ENCODE measurements at places on chromosomes 2 and 18. TPM values are rescaled to one million over a fixed set of nuclear protein-coding genes. Genes with fewer than 3 reads are reported as not detected.

LTBP1 gene
- total RNA-seq: 22.1 TPM

ASPRV1 gene
- under 0.01 TPM for total RNA-seq

UGT1A4 gene
- total RNA-seq: not detected

DNA sequence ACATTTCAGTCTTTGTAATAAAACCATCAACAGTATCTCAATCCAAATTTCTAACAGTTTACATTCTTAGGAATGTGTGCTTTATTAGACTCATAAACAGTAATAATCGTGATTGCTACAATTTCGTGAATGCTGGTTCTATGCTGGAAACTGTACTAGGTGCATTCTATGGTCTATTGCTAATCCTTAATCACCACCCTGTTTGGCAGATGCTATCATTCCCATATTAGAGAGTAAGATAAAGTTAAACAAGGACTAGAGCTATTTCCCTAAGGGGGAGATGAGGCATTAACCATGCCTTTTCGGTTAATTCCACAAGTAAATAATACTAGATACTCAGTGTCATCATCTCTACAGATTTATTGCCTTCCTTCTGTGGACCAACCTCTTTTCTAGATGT, 244.0 kb downstream of the PAX3 start:
- DNase-seq: no peak

CDKL4 gene
- 0.25 TPM for total RNA-seq

DNA sequence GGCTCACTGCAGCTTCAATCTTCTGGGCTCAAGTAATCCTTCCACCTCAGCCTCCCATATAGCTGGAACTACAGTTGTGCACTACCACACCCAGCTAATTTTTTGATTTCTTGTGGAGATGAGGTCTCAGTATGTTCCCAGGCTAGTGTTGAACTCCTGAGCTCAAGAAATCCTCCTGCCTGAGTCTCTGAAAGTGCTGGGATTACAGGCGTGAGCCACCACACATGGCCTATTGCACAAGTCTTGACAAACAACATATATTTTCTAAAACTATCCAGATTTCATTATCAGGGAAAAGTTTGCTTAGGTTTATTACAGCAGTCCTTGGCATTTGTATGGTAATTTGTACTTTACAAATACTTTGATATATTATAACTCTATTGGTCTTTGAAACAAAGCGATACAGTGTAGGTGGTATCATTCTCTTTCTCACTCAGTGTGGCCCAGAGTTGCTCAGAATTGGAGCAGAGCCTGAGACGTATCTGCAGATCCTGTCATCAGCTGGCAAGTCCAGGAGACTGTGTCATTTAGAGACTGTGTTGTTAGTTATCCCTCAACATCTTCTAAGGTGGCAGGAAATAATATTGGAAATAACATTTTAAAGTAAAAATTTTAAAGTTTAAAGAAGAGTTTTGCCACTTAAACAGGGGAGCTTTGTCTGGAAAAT, 41.4 kb downstream of the PDK1 start:
- no peak for DNase-seq

CAPN14 gene
- total RNA-seq: under 0.01 TPM

DNA sequence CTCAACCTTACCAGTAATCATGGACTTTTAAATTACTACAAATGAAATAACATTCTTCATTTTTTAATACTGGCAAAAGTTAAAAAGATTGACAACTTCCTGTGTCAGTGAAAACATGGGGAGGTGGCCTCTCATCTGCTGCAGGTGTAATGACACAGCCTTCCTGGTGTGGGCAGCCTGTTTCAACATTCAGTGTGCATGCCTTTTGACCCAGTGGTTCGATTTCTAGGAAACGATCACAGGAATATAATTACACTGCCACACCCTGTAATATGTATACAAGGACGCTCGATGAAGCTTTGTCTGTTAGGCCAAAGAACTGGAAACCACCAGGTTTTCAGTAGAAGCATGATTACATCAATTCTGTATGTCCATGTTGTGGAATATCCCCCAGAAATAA, 68.7 kb downstream of the MTHFD2 start:
- DNase-seq: peak; percentile 49

DNA sequence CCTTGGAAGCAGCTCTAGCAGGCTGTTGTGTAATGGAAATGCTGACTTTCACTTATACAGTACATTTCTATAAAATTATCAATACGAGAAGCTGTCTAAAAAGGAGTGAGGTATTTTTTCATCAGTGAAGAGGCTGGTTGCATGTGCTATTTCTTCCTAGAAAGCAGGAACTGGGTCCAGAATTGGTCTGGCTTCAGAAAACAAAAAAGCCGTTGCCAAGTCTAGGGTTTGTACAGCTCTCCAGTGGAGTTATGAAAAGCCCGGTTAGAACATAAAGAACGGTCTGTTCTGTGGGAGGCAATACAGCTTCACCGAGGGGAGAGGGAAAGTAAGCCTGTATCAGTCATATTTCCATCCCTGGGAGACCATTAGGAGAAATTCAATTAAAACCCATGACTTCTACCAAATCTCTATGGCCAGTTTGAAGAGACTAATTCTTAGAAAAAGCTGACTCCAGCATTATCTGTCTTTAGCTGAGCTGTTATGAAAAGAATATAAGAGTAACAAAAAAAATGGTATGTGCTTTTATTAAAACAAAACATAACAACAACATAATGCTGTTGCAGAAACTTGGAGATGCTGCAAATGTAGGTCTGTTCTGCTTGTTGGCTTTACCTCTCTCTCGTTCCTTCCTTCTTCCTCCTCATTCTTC, 217.0 kb downstream of the CMPK2 start:
- no peak for DNase-seq

- no peak for DNase-seq
Observed at GRCh38 chr18:79848579-79849327, 51.0 kb downstream of the KCNG2 start.

- DNase-seq: no peak
Observed at GRCh38 chr2:47160211-47160610, 5.1 kb upstream of the STPG4 start.

DNA sequence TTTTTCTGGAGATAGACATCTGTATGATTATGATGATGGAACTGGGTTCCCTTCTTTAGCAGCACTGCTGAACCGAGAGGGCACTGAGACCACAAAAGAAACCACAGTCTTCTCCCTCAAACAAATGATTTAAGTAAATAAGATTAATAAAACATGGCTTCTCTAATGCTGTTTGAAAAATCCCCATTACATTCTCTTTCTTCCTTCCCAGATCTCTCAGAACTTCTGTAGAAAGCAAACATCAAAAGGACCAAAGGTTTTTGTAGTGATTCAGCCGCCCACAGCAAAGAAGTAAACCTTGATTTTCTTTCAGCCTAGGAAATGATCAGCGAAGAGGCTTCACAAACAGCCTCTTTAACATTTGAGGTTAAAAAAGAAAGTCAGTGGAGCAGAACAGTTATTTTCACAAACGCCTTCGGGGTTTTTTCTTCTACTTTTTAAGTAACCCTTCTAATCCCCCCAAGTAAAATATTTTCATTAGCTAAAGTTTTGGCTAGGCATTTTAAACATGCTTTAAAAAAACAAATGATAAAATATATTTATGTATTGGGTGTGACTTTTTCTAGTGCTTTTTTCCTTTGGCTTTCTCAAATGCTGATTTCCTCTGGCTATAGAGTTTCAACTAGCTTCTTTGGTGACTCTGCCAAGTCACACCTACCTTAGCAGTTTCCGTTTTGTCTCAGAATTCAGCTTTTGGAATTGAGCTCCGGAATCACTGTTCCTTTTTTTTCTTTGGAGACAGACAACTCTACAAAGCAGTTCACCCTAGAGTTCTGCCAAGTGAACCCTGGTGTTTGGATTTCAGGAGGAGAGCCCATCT, 89.6 kb downstream of the UPP2 start:
- no peak for DNase-seq

SATB2 gene
- total RNA-seq: 0.26 TPM

- DNase-seq: peak; percentile 44
Observed at GRCh38 chr18:9337873-9338272, 3.3 kb downstream of the TWSG1 start.

RAMP1 gene
- total RNA-seq: not detected

GRCh38 chr2:6653281-6653750, 212.4 kb downstream of the CMPK2 start:
- DNase-seq: no peak

DNA sequence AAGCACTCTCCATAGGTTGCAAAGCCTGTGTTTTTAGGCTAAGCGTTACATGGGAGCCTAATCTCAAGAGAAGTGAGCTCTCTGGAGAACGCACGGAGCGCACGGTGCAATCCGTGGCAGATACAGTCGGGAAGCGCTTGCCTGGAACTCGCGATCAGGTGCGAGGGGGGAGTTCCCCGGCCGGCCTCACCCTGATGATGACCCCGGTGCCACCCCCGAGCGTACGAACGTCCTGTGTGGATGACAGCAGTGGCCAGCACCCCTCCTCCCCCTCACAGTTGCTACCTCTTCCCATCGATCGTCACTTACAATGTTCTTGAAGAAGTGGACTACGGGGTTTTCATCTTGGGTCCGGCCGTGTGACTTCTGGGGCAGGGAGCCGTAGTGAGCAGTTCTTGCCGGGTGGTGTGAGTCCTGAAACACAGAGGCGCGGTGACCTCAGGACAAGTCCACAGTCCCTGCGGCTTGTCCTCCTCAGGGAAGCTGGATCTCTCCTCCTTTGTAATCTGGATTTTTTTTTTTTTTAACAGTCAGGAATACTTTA, 142.9 kb downstream of the MBP start:
- DNase-seq: no peak

- no peak for DNase-seq
Observed at GRCh38 chr2:33084433-33084832, 137.7 kb downstream of the LTBP1 start.

DNA sequence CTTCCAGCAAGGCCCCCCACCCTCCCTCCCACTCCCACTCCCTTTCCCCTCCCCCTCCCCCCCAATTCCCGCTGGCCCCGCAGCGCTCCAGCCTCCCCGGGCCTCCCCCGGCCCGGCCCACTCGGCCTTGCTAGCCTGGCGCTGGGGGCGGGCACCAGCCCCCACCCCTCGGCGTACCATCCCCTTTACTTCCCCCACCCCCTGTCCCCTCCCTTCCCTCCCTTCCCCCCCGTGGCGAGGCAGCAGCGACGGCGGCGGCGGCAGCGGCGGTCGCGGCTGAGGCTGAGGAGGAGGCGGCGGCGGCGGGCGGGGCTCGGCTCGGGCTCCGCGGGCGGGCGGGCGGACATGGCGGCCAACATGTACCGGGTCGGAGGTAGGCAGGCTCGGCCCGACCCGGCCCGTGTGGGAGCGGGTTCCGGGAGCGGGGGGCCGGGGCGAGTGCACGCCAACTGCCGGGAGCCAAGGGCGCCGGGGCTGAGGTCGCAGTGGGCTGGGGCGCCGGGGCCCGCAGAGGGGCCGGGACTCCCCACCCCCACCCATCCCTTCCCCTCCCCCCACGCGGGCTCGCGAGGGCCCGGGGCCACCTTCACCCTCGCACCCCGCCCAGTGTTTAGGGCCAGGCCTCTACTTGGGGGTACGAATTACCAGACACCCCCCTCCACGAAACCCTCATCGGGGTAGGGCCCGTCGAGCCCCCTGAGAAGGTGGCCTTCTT, at the start of gene MTA3:
MTA3 (plus strand) TSS at position 232 of the 715 bp plus-strand sequence; CDS start at position 346, 114 bp downstream.
- no peak for DNase-seq

ITPRIPL1 gene
- 4.0 TPM for total RNA-seq

CTNNA2 gene
- not detected for total RNA-seq

DNA sequence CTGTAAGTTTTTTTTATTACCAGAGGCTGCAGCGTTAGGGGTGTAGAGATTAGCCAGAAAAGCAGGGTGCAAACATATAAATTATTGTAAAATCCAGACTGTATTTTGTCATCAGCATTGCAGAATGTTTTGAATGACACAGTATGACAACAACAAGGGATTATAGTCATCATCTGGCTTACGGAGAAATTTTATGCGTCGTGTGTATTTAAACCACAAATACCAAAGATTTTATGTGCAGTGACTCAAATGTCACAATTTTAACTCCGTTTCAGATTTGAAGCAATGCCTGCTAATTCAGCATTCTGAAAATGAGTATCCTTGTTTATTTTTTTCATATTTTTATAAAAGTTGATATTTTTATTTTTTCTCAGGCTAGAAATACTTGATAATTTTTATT, 19.4 kb upstream of the TMX3 start:
- DNase-seq: no peak

DNA sequence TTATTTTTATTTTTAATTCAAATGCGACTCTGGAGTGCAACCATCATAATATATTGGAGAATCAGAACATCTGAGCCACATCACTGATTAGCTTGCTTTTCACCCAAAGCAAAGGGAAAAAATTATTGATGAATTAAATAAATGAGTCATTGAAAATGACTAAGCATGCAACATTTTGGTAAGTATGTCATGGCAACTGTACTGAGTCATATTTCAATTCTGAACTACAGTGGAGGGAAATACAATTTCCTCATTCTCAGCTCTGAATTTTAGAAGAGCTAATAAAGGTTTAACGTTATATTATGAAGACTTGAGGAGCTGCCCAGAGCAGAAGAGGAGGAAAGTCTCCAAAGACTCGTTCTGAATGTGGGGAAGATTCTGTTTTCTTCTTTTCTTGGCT, 89.6 kb upstream of the CCDC68 start:
- no peak for DNase-seq

PKDCC gene
- total RNA-seq: 4.3 TPM

- DNase-seq: no peak
Observed at GRCh38 chr2:111155610-111156009, 34.9 kb downstream of the BCL2L11 start.

DNA sequence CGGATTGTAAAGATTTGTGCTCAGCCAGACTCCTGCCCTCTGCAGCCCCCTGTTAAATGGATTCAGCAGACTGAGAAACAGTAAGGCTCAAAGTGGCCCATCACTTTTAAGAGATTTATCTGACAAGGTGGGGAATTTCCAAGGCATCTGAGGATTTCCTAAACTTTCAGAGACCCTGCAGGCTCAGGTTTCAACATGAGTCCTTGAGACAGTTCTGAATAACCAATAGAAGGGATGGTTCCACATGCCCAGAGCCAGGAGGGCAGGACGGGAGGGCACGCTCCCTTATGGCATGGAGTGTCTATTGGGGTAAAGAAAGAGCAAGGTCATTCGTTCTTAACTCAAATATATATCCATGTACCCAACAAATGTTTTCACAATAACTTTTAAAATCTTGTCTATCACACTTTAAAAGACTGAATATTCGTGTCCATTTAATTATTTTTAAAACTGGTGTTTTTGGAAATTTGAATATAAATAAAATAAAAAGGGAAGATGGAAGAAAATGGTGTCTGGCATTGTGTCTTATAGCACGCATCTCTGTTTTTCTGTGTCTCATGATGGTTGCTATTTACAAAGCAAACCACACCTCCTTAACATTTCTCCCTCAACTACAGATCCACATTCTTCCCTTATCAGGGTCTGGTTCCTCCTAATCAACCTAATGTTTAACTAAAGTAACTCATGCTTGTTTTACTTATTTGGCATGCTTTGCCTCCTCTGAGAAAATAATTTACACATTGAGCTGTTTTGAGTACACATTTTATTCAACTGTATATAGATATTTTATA, 56.0 kb upstream of the DSG1 start:
- no peak for DNase-seq
